ENCODE measurements at places on chromosomes 1 and 21.
A peak's percentile ranks its signal among the peaks of the same experiment; 100 is the strongest.

GRCh38 chr1:39782103-39782502 is 6.6 kb downstream of the BMP8B start:
- no peak for DNase-seq

DNA sequence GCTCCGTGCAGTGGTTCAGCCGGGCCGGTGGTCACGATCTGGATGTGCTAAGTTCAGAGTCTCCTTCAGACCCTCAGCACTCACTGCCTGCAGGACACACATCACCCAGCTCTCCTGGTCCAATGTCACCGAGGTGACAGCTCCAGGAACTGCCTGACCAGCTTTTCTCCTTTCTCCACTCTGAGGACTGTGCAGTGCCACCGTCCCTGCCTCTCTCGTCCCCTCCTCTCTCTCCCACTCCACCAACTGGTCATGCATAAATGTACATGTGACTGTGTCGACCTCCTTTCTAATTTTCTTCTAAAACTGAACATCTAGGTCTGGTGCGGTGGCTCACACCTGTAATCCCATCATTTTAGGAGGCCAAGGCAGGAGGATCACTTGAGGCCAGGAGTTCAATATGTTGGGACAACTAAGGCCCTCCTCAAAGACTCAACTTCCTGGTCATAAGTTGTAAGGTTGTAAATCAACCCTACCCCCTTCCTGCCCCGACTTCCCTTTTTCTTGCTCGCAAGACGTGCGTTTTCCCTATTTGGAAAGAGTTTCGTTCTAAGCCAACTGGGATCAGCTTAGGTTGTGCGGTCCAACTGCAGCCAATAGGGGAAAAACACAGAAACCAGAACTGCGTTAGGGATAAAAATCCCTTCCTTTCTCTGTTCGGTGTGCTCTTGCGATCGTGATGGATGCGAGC is 53.1 kb downstream of the MEGF6 start:
- no peak for DNase-seq

DNA sequence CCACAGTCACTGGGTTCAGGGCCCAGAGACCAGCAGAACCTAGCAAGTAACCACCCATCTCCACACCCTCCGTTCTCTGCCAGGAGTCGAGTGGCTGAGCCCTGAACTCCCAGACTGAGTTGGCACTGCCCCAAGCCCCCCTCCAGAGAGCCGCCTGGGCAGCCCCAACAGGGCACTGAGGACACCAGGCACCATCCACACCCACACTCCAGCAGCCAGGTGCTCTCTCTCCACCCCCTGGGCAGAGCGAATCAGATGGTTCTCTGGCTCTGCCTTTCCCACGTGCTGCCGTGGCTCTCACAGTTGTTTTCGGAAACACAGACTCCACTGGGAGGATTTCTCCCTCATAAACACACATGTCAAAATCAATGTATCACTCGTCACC is 13.6 kb downstream of the WDR4 start:
- no peak for DNase-seq

DNA sequence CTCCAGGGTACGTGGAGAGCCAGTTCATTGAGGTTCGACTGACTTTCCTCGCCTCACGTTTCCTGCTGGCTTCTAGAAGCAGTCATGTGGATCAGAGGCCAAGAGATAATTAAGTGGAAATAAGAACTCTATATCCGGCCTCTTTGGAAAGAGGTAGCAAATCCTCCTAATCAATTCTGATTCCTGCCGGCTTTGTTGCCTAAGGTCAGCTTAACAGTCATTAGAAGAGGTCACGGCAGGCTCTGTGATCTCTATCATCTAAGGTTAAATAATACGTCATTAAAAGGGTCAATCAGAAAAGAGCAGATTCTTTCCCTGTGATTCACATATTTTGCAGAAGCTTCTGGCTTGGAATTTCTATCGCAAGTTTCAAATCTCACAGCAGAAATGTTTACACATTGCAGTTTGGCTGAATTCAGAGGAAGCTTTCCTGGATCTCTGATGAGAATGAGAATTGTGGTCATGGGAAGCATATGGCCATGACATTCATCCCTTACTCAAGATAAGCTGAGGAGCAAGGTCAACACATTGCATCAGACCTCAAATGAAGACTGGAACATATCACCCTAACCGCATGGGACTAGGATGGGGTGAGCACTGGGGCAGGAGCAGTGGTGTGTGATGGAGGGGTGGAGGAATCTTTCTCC is 189.4 kb downstream of the PBX1 start:
- DNase-seq, result no peak

GRCh38 chr1:24418898-24419628 is 3.5 kb downstream of the NIPAL3 start:
- DNase-seq, result no peak

DNA sequence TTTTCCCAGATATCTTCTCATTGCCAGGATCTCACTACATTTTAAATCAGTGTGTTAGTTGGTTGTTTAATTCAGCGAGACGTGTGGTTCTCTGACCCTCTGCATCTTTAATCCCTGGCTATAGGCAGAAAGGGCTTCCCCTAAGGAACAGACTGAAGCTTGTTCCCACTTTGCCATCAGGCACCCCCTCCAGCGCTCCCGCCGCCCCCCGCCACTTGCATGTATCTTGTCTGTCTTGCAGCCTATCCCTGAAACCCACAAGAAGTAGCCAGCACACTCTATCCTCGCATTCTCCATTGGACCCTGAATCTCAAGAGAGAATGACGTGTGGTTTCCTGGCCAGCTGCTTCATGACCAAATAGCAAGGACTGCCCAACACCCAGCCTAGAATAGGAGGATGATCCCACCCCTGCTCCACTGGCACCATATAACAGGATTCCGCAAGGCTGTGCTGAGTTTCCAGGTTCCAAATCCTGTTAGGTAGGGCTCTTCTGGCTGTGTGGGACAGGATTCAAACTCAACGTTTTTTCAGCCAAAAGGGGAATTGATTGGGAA is 7.8 kb downstream of the CLDN19 start:
- DNase-seq, result no peak

DNA sequence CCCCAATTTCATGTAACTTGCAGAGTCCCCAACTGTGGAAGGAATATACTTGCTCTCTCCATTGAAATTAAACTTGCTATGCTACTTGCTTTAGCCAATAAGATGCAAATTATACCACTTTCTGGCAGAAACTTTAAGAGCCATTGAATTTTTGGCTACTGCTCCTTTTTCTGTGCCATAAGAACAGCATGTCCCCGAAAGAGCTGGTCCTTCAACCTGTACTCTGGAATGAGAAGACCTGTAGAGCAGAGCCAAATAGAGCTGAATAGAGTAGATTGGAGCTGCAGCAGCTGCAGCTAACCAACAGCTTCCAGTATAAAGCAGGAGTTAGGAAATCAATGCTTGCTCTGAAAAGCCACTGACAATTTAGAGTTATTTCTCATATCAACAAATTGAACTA is 472.3 kb upstream of the B3GALT2 start:
- DNase-seq, result no peak

DNA sequence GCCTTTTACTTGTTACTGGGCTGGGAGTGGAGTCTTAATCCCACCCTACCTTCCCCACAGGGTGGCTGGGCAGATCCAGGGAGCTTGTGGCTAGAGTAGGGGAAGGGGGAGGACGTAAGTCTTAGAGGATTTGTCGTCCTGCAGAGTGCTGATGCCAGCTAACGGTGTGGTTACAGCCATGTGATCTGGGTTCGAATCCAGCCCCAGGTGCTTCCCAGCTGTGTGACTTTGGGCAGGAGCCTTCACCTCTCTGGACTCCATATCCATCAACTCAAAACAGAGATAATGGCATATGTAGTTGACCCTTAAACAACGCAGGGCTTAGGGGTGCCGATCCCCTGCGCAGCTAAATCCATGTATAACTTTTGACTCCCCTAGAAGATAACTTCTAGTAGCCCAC is 108.4 kb upstream of the TMEM51 start:
- DNase-seq, result no peak

DNA sequence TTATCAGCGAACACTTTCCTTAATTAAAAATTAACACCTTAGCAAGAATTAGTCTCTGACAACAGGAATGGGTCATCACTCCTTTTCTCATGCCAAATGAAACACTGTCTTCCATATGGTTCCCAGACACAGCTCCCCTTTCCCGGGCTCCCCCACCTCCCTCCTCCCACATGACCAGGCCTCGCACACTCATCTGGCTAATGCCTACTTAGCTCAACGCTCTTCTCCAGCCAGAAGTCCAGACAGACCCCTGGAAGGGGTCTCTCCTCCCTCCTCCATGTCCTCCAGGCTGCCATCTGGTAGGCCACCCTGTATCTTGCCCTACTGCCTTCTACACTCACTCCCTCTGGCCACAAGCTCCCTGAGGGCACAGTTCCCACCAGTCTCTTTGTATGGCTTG is 39.9 kb downstream of the KCNC4 start:
- no peak for DNase-seq

GRCh38 chr21:42636520-42637266 is 16.7 kb upstream of the PDE9A start:
- no peak for DNase-seq

DNA sequence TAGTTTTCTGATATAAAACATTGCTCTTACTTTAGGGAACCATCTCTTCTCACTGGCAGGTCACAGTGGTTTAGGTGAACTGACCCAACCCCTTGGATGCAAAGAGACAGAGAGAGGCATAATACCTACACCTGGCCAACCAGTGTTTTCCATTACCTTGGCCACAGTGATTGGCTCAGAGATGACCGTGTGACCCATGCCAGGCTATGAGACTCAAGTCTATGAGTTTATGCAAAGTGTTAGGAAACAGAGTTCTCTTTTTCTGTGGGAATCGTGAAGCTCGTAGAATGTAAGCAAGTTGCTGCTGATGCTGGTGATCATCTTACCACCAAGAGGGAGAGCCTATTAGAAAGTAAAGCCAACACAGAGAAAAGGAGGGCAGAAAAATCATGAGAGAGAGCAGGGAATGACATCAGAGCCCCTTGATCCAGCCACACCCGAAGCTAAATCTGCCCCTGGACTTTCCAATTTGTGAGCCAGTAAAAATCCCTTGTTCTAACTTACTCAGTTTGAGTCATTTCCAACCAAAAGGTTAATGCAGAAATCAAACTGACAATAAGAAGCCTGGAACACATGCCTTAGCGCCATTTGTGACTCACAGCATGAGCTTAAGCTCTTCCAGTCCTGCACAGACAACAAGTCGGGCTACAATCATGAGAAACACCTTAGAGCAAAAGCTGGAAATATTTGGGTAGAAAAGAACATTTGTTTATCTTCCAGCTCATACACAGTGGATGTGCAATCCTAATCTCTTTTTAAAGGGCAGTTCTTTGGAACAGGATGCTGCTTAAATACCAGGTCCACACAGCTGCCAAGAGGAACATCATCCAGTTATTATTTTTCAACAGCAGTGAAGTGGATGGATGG is 81.3 kb upstream of the KAZN start:
- DNase-seq, result no peak

DNA sequence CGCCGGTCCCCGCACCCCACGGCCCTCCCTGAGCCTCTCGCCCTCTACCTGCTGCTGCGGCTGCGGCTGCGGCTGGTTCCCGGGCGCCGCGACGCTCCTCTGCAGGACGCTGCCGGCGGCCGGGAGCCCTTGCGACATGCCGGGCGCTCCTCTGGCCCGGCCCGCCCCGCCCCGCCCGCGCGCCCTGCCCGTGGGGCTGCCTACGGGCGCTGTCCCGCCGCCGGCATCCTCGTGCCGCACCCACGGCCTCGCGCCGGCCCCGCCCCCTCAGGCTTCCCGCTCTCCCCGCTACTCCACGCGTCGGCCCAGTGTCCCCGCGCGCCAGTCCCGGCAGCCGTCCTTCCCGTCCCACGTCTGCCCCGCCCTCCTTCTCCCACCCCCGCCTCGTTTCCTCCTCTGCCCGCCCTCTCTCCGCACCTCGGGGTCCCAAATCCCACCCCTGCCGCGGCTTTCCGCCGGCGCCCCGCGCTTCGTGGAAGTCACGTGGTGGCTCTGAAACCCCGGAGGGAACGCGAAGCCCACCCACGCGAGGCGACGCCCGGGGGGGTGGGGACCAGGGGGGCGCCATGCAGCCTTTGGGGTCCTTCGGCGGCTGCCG is at the start of gene BATF3:
Gene BATF3, minus strand, starts transcription at position 216 of the 598 bp plus-strand sequence. Its CDS starts 78 bp downstream, at position 138.
- peak; percentile 69 for DNase-seq

DNA sequence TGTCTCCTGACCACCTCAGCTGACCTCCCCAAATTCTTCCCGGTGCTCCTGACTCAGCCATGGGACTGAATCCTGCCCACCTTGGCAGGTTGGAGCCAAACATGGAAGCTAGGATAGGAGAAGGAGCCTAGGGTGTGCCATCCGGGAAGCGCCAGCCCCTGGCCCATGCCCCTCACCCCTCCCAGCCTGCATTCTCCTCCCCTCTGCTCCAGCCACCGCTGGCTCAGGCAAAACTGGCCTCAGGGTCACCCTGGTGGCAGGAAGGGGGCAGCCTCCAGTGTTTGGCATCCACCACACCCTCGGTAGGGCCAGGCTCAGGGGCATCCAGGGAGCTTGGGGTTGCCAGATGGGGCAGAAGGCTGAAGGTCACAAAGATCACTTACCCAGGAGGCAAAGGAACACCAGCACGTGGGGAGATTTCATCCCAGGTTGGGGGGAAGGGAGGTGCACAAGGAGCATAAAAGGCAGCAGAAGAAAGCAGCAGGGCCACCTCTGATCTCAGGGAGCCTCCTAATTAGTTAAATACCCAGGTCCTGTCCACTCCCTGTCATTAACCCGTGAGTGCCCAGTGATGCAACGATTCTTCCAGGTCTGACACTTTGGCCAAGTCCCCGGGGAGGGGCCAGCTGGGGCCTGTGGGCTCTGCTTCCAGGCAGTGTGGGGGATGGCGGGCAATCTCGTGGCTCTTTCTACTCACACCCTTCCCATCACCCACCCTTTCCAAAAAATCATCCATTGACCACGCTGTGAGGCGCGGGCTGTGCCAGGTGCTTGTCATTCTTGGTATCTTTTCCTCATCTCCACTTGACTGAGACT is at the start of gene PLA2G2E:
Gene PLA2G2E, minus strand, starts transcription at position 481 of the 816 bp plus-strand sequence. Its CDS starts 58 bp downstream, at position 423.
- no peak for DNase-seq

DNA sequence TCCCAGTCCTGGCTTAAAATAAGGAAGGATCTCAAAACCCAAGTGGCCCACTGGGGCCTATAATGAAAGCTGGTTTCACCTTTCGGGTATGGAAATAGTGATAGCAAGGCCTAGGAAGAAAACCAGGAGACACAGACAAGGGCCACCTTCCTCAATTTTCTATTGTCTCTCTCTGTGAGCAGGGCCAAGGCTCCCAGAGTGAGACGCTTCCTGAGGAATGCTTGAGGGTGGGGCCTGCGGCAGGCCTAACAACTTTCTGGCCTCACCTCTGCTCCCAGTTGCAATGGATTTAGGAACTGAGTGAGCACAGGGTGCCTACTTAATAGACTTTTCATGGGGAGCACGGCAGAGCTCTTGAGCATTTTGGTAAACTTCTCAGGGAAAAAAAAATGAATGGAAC is 300.9 kb downstream of the ASTN1 start:
- no peak for DNase-seq

GRCh38 chr1:19037659-19038058 is 81.2 kb upstream of the IFFO2 start:
- DNase-seq, result no peak

- DNase-seq, result no peak
Observed at GRCh38 chr1:213564215-213564659, 423.5 kb upstream of the PROX1 start.

GRCh38 chr1:184157394-184157742 is 105.8 kb downstream of the TSEN15 start:
- no peak for DNase-seq

GRCh38 chr21:27586326-27586725 is 619.4 kb upstream of the ADAMTS5 start:
- no peak for DNase-seq
